ENCODE measurements at places on chromosomes 5 and 9. TPM values are rescaled to one million over a fixed set of nuclear protein-coding genes. Genes with fewer than 3 reads are reported as not detected.
A peak's percentile ranks its signal among the peaks of the same experiment; 100 is the strongest.

GRCh38 chr5:3282841-3283240, 312.8 kb upstream of the IRX1 start:
- DNase-seq = no peak
- no peak overlapping the region for H3K4me3 ChIP-seq
- H3K36me3 ChIP-seq = no peaks in the 10 kb centered on the region
- H3K27ac ChIP-seq = no peak overlapping the region
- H3K27me3 ChIP-seq = no peaks in the 10 kb centered on the region

DNA sequence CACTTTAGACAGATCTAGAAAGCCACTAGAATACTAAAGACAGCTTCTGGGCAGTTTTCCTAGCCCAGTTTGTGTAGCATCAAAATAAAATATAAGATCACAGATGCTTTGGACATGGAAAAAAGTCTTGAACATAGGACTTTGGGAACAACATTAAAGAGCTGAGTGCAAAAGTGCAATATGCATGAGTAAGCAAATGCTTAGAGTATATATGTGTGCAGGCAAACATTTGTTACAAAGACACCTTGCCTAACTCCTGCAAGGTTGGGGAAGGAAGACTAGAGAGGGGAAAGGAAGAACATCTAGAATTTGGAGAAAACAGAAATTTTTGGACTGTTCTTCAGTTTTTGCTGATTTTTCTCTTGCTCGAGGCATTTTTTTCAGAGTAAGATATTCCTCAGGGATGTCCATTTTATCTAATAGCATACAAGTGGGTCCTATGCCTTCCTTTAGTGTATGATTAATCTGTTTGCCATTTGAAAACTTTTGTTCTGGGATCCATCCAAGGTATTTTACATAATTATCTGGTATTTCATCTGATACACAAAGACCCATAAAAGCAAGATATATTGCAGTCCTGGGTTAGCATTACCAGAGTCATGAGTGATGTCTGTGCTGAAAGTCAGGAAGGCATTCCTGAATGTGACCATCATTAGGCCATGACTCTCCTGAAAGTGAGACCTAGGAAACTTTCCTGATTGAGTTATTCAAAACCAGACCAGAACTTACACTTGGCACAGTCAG, 142.0 kb upstream of the RGMB start:
- no peaks in the 10 kb centered on the region for H3K36me3 ChIP-seq
- DNase-seq = peak; percentile 20
- H3K27ac ChIP-seq = no peak overlapping the region

The ADRB2 gene
- 7.5 TPM for total RNA-seq

DNA sequence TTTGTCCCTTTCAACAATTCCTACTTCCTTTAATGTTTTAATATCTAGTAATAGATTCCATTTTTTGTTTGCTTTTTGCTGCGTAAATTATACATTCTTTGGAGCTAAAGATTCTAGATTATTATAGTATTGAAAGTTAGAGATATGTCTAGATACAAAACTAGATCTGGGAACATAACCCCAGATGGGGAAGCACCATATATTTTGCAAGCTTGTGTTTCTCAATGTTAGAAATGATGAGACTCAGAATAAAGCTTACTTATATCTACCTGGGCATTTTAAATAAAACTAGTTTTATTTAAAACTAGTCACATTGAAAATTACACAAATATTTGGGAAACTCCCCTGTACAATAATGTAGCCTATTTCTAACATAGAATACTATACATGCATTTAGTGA, 32.2 kb downstream of the TRIO start:
- H3K4me3 ChIP-seq = no peak overlapping the region
- DNase-seq = no peak
- H3K4me1 ChIP-seq = peaks cover 58% of the 10 kb centered on the region
- no peak overlapping the region for H3K27ac ChIP-seq

DNA sequence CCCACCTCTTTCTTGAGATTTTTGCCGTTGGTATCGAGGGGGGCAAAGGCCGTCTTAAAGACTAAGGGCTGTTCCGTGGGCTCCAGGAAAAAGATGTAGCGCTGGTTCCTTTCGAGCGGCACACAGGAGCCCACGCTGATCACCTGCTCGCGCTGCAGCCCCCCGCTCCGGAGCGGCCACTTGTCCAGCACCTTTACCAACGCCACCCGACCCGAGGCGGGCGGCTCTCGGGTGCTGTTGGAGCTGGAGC, 781 bp downstream of the NRG2 start:
- no peaks in the 10 kb centered on the region for H3K36me3 ChIP-seq
- H3K27me3 ChIP-seq = no peaks in the 10 kb centered on the region
- no peak for DNase-seq
- peaks cover 42% of the 10 kb centered on the region for H3K4me1 ChIP-seq

- H3K4me1 ChIP-seq = peaks cover 7% of the 10 kb centered on the region
These were observed 9.7 kb downstream of the SEMA6A start for GRCh38 chr5:116564756-116565490.

GRCh38 chr5:129963359-129963758, 59.1 kb downstream of the CHSY3 start:
- DNase-seq = peak; percentile 14
- no peak overlapping the region for H3K4me3 ChIP-seq
- no peaks in the 10 kb centered on the region for H3K27me3 ChIP-seq
- H3K36me3 ChIP-seq = no peaks in the 10 kb centered on the region
- peak overlapping the region; percentile 59 for H3K27ac ChIP-seq
- H3K4me1 ChIP-seq = peaks cover 34% of the 10 kb centered on the region

The OR13C4 gene
- total RNA-seq = 0.24 TPM

DNA sequence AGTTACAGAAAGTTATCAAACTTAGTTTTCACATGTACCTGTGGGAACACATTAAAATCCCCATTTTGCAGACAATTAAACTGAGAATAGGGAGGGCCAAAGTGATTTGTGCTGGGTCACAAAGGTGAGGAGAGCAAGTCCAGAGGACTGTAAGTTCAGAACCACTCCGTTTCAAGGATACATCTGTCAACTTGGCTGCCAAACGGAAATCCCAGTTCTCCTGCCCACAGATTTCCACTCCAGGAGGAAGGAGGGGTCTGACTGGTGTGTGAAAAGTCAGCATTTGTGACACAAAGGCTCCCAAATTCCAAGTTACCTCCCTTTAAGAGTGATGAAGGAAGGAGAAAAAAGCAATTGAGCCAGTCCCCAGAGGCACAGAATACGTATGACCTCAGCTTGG, 42.3 kb downstream of the PRELID2 start:
- H3K4me1 ChIP-seq = no peaks in the 10 kb centered on the region
- H3K27ac ChIP-seq = no peak overlapping the region
- no peak overlapping the region for H3K4me3 ChIP-seq
- no peak for DNase-seq
- H3K27me3 ChIP-seq = no peaks in the 10 kb centered on the region

- H3K27ac ChIP-seq = no peak overlapping the region
- no peak overlapping the region for H3K4me3 ChIP-seq
- peak; percentile 61 for DNase-seq
These were observed 2.9 kb upstream of the VDAC1 start for GRCh38 chr5:134007581-134008265.

DNA sequence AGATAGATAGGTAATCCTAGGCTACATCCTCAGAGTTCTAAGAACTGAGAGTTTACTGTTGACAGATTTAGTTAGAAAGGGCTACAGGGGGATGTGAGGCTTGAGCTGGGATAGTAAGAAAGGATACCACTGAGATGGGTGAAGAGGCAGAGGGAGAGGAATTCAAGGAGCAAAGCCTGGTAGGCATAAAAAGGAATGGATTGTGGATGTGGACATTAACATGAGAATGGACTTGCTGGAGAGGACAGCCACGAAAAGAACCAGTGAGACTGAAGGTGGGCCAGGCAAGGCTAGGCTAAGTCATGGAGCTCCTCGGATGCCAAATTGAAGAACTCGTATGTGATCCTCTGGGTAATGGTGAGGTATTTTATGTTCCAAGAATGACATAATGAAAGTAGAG, 211.9 kb downstream of the AOPEP start:
- no peaks in the 10 kb centered on the region for H3K36me3 ChIP-seq
- H3K27me3 ChIP-seq = no peaks in the 10 kb centered on the region
- DNase-seq = no peak
- peaks cover 13% of the 10 kb centered on the region for H3K4me1 ChIP-seq
- H3K27ac ChIP-seq = no peak overlapping the region

- no peaks in the 10 kb centered on the region for H3K27me3 ChIP-seq
- no peak overlapping the region for H3K27ac ChIP-seq
- DNase-seq = no peak
- H3K4me1 ChIP-seq = peaks cover 20% of the 10 kb centered on the region
- no peaks in the 10 kb centered on the region for H3K36me3 ChIP-seq
- H3K4me3 ChIP-seq = no peak overlapping the region
These were observed 285.9 kb downstream of the ARL15 start for GRCh38 chr5:54024466-54024865.

DNA sequence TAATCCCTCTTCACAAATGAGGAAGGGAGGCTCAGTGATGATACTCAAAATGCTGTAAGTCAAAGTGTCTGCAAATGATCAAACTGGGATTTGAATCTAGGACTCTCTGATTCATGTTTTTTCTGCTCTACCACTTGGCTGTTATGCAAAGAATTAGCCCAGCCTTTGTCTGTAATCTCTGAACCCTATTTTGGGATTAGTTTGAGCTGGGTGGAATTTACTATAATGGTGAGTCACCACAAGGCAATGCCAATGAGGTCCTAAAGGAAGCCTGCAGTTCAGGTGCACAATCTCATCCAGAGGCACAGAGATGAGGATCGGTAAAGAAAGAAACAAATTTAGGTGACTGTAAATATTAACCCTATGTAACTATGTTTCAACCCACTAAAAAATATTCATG, 29.2 kb downstream of the RFK start:
- H3K27ac ChIP-seq = no peak overlapping the region
- H3K36me3 ChIP-seq = no peaks in the 10 kb centered on the region
- no peak overlapping the region for H3K4me3 ChIP-seq
- H3K27me3 ChIP-seq = no peaks in the 10 kb centered on the region

DNA sequence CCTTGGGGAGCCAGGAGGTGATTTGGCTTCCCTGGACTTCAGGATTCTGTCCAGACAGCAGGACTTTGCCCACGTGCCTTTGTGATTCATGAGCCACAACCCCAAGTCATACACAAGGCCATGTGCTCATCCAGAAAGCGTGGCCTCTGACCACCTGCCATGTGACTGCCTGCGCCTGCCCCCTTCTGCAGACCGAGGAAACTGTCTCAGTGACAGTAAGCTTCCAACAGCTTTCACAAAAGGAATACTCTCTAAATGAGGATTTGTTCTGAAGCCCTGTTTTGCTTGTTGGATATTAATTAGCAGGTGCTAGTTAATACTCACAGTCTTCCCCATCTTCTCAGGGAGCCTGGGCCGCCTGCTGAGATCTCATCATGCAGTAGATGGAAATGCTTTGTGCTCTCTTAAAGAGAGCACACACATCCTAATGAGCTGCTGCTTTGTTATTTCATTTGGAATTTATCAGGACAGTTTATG, 36.9 kb upstream of the ANGPTL2 start:
- H3K4me3 ChIP-seq = no peak overlapping the region
- H3K27ac ChIP-seq = no peak overlapping the region
- DNase-seq = peak; percentile 66
- no peaks in the 10 kb centered on the region for H3K27me3 ChIP-seq
- no peaks in the 10 kb centered on the region for H3K4me1 ChIP-seq

DNA sequence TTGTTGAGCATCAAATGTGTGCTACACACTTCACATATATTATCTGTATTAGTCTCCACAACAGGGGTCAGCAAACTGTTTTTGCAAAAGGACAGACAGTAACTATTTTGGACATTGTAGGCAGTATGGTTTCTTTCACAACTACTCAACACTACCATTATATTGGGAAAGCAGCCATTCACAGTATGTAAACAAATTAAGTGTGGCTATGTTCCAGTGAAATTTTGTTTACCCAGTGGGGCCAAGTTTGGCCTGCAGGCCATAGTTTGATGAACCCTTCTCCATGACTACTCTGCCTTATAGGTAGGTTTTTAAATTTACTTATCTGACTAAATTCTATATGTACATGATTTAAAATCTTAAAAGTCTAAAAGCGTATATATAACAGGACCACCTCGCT, 13.0 kb upstream of the FAM151B start:
- peaks cover 56% of the 10 kb centered on the region for H3K36me3 ChIP-seq
- H3K27ac ChIP-seq = no peak overlapping the region
- H3K4me1 ChIP-seq = no peaks in the 10 kb centered on the region
- no peaks in the 10 kb centered on the region for H3K27me3 ChIP-seq
- DNase-seq = no peak

- no peak overlapping the region for H3K27ac ChIP-seq
- H3K4me1 ChIP-seq = peaks cover 6% of the 10 kb centered on the region
- no peaks in the 10 kb centered on the region for H3K27me3 ChIP-seq
- H3K36me3 ChIP-seq = no peaks in the 10 kb centered on the region
- no peak for DNase-seq
These were observed 49.0 kb upstream of the ABL1 start for GRCh38 chr9:130785940-130786508.

The TOR1B gene
- 18.0 TPM for total RNA-seq

DNA sequence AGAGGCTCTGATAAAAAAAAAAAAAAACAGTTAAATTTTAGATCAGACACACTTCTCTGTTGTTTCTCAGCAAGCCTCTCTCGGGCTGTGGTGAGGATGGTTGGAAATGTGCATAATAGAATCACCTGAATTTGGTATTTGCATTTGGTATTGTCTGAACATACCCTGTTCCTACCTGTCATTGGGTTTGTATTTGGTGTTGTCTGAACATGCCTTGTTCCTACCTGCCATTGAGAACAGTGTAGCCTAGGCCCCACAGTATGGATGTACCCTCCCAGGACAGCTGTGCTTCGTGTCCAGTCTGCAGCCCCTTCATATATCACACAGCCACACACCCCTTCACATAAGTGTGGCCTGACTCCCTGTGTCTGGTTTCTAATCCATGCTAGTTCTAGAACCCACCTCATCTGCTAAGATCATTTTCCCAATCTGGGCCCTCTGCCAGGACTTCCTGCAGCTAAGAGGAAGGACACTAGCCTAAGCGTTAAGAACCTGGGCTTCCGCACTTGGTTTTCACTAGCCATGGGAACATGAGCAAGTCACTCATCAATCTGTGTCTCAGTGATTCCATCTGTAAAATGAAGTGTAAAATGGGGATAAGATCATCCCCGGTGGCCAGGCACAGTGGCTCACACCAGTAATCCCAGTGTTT, 49.2 kb downstream of the ITGA2 start:
- no peaks in the 10 kb centered on the region for H3K27me3 ChIP-seq
- no peak overlapping the region for H3K27ac ChIP-seq
- no peaks in the 10 kb centered on the region for H3K4me1 ChIP-seq
- H3K4me3 ChIP-seq = no peak overlapping the region
- no peaks in the 10 kb centered on the region for H3K36me3 ChIP-seq

DNA sequence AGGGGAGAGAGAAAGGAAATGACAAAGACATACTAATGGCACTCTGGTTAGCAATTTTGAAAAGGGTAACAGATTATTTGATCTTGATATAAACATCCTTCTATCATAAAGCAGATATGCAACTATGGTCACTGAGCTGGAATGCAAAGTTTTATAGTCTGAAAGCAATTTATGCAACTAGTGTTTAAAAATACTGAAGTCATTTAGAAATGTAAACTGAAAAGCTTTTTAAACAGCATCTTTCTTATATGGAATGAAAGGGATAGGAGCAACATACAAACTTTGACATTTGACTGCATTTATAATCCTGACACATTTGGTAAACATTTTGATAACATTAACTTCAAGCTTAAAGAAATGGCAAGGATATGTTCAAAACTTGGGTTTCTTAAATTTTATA, 28.7 kb upstream of the ADAMTS19 start:
- peaks cover 3% of the 10 kb centered on the region for H3K4me1 ChIP-seq
- H3K36me3 ChIP-seq = no peaks in the 10 kb centered on the region
- no peaks in the 10 kb centered on the region for H3K27me3 ChIP-seq
- H3K27ac ChIP-seq = no peak overlapping the region

All from cardiac muscle cell (in vitro differentiated cells and primary cell).